ENCODE measurements at places on chromosomes 12 and 14.
A peak's percentile ranks its signal among the peaks of the same experiment; 100 is the strongest.

DNA sequence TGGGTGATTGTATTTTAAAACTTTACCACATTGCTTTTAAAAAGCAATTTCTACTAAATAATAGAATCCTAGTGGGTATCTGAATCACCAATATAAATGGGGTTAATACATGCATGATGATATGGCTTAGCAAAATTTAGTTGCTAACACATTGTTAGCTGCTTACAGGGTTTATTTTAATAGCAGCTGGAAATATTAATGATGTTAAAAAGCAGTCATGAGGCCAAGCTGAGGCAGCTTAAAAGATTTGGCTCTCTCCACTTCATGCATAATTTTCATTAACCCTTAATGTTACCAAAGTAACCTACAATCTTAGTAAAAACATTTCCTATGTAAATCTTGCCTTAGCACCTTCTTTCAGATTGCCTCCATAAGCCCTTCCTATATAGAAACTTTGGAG is 49.2 kb upstream of the CNOT2 start:
- DNase-seq, result no peak

- DNase-seq, result no peak
Observed at GRCh38 chr12:66942741-66943465, 264.0 kb upstream of the GRIP1 start.

- no peak for DNase-seq
Observed at GRCh38 chr12:3178671-3179313, 101.6 kb downstream of the TSPAN9 start.

DNA sequence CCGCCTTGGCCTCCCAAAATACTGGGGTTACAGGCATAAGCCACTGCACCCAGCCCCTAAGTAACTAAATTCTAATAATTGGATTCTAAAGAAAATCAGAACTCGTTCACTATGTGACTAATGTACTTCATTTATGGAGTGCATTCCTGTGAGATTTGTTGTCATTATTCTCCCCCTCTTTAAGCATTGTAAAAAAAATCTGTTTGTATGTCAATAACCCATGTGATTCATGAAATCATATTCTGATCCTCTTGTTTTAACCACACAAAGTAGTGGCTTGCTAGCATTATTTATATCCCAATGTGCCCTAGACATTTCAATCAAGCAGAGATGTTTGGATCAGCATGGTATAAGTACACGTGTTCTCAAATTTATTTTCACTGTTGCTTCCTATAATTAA is 78.2 kb upstream of the OSBPL8 start:
- no peak for DNase-seq

GRCh38 chr12:24773996-24774395 is 174.9 kb downstream of the BCAT1 start:
- no peak for DNase-seq

DNA sequence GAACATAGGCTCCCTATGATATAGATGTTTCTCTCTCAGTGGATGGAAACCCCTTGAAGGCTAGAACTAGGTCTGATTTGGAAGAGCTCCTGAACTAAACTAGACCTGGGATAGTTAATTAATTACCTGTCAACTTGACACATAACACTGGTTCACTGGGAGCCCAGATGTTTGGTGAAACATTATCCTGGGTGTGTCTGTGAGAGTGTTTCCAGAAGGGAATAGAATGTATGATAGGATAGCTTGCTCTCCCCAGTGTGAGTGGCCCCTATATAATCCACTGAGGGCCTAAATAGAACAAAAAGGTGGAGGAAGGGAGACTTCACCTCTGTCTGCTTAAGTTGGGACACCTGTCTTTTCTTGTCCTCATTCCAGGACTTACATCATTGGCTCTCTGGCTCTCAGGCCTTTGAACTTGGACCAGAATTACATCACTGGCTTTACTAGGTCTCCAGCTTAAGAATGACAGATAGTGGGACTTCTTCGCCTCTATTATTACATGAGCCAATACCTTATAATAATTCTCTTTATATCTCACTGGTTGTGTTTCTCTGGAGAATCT is 194.1 kb downstream of the KTN1 start:
- no peak for DNase-seq

DNA sequence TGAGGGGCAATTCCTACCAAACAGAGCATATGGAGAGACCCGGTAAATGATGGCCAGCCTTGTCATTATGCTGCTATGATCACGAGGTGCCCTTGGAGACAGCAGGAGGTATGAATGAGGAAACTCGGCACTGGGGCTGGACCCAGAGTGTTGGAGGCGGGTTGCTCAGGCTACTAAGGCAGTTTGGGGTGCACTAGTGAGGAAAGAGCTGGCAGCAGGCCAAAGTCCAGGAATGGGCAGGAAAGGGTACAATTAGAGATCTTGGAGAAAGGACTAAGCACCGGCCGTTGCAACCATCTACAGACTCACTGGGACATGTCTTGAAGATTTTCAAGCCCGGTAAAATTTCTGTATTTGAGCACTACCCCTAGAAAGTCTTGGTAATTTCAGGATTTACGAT is 54.3 kb downstream of the CD9 start:
- no peak for DNase-seq

DNA sequence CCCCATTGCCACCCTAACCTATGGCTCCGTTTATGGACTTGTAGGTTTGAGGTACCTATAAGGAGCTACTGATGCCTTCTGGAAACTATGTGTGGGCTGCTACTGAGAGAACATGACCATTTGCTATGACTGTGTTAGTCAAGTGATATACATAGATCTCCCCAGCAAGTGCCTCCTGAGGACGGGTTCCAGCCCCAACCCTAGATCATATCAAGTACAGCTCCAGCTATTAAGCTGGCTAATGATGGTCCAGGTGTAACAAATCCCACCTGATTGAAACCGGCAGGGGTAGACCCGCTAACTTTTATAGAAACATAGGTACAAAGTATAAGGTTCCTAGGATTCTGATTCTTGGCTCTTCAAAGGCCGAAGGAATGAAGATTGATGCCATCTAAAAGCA is 23.7 kb downstream of the NINJ2 start:
- DNase-seq, result no peak

DNA sequence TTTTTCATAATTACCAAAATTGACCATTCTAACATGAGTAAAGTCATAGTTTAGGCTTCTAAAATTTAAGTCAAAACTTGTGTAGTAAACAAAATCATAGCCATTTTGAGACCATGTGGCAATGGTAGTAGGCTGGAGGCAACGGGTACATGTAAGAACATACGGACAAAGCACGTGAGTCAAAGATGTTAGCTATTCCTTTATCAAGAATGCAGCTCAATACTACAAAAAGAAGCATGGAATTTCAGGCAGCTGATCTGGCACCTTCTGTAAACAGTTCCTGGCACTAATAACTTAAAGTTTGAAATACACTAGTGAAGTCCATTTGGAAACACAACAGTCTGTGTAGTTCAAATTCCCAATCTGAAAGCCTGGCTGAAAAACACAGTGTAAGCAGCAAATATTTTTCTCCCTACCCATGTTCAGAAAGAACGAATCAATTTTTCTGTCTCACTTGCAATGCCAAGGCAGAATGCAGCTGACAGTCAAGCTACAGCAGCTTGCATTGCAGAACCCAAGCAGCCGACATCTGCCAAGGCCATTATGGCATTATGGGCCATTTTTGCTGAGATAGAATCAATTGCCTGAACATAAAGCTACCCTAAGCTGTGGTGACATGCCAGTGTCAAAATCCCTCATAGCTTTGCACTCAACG is 29.3 kb downstream of the MYF5 start:
- DNase-seq, result no peak

DNA sequence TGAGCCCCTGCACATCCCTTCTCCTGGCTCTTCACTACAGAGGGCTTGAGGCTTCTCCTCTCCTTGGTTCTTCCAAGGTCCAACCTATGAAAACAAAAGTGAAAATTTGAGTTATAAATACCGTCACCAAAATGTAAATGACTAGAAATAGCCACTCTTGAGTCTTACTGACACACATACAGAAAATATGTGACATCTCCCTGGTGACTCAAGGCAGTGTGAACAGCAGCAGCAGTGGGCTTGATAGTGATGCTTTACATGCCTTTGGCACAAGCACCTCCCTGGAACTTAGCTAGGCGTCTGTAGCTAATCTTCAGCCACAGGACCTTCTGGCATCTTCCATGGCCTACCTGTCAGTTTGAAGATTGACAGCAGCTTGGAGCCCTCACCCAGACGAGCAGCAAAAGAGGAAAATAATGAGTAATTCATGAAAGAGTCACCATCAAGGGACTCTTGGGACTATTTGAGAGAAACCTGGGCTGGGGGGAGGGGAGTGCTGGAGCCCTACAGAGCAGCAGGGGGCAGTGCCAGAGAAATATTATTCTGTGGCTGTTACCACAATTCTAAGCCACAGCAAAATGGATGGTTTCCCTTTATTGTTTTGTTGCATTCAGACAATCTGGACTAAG is 158.0 kb downstream of the KCNK10 start:
- no peak for DNase-seq

DNA sequence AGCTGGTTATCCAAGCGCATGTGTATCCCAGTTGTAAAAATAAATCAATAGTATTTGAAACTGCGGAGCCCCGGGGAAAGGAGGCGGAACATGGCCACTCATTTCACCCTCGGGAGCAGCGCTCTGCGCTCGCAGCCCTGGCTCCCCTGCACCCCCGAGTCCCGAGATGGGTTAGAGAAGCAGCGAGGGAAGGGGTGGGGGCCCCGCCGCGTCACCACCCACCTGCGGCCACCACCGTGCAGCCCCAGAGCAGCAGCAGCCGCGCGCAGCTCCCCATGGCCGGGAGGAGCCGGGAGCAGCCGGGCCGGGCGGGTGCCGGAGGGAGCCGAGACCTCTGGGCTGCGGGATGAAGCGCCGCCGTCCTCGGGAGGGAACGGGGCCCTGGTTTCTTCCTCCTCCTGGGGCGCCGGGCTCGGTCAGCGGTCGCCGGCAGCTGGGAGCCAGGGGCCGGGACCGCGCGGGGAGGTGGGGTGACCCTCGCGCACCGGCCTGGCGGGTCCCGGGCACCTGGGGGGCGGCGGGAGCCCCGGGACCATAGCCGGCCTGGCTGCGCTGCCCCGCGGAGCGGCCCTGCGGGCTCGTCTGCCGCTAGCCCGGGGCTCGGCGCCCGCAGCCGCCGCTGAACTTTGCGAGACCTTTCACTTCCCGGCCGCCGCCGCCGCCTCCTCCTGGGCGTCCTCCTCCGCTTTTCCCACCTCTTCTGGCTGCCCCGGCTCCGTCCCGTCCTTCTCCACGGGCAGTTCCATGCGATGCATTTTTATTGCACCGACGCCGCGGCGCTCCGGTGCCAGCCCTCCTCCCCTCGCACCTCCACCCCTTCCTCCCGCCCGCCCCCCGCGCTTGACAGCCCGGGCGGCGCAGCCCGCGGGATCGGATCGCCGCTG is at the start of gene NTN4:
NTN4 (minus strand) TSS at position 732 of the 884 bp plus-strand sequence; CDS start at position 277, 455 bp downstream.
- DNase-seq, result peak; percentile 29

DNA sequence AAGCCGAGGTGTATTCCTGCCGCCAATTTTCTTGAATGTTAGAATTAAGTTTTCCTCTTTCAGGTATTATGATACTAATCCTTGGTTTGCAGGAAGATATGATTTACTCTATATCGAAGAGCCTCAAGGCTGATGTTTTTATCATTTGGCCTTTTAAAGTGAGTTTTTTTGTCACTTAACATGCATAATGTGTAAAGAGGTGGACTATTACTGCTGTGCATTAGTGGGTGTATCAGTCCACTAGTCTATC is 11.1 kb upstream of the TMPO start:
- DNase-seq, result no peak

DNA sequence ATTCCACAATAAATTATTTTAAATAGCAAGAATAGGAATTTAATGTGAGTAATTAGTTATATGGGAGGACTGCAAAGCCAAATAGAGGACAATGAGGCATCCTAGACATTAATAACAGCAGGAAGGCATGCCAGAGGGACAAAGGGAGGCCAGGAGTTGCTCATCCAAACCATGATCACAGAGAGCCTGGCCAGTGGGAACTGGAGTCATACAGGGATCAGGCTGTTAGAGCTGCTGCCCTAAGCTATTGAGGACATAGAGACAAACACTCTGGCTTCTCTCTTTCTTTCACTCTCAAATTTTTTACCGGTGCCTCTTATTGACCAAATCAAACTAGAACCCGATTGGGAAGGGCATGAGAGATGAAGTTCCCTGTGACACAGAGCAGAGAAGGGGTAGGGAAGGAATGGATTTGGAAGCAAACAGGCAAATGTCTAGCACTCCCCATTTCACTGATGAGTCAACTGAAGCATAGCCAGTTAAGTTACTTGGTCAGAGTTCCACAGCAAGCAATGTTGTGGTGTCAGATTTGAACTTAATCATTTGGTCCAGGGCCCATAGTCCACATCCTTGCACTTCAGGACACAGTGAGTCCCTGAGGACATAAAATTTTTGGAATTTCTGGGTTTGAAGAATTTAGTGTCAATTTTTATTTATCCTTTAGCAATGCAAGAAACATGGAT is 17.9 kb upstream of the CFAP54 start:
- no peak for DNase-seq

GRCh38 chr14:72801836-72802587 is 91.9 kb downstream of the DPF3 start:
- no peak for DNase-seq

GRCh38 chr12:127485528-127485927 is 781.4 kb upstream of the TMEM132C start:
- DNase-seq, result no peak

- no peak for DNase-seq
Observed at GRCh38 chr12:58932806-58933681, 12.7 kb upstream of the LRIG3 start.

DNA sequence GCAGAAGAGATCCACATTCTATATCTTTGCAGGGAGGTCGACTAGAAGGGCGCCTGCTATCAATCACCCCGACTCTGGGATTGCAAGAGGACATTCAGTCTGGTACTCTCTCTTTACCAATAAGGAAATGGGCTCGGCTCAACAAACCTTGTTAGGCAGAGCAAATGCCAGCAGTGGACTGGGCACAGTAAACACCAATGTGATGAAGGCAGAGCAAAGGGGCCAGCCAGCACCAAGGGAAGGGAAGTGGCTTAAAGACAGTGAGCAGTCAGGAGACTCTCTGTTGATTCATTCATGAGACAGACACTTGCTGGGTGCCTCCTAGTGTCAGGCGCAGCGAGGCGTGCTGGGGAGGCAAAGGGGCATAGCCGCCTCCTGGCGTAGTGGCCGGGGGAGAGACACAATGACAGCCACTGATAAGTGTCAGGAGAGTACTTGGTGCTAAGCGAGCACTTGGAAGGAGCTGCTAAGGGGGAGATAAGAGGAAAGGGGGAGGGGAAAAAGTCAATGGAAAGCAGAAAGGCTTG is 34.1 kb downstream of the TMCC3 start:
- no peak for DNase-seq
